Adrenal gland (tissue), 19 donors: ENCODE measurements at places on chromosomes 16 and 17. TPM values are rescaled to one million over a fixed set of nuclear protein-coding genes. Genes with fewer than 3 reads are reported as not detected.
A peak's percentile ranks its signal among the peaks of the same experiment; 100 is the strongest.

GRCh38 chr17:41579484-41580243, 7.0 kb downstream of the KRT14 start:
- peak; percentile 95 for DNase-seq

- no peak for DNase-seq
These were observed 66.2 kb downstream of the TNFRSF13B start for GRCh38 chr17:16905593-16906191.

GRCh38 chr17:784143-784542, 2.0 kb downstream of the MRM3 start:
- DNase-seq = no peak

- DNase-seq = no peak
These were observed 208.0 kb upstream of the TNRC6C start for GRCh38 chr17:77750427-77751043.

DNA sequence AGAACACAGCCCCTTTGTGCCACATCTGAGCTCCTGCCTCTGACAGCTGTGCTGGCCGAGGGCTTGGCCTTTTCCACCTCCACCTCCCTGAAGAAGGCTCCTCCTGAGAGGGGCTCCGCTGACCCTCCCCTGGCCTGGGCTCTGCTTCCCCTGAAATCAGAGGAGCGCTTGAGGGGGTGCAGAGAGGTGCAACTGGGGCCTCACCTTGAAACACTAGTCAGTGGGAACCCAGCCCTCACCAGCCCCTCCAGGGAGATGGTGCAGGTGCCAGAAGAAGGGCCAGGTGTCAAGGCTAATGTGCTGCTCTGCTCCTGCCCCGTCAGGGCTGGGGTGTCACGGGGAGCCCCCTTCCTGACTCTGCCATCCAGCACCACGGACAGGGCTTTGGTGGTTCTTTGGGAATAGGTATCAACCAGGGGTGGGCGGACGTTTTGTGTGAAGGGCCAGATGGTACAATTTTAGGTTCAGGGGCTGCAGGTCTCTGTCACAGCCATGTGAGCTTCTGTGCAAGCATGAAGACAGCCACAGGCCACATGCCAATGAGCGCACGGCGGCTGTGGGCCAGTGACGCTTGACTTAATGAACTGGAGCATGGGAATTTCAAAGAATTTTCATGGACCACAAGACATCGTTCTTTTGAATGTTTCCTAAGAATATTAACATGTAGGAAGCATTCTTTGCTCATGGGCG, 2.1 kb upstream of the ZG16B start:
- DNase-seq = no peak

- DNase-seq = no peak
These were observed 17.2 kb upstream of the TMEM92 start for GRCh38 chr17:50256826-50257618.

DNA sequence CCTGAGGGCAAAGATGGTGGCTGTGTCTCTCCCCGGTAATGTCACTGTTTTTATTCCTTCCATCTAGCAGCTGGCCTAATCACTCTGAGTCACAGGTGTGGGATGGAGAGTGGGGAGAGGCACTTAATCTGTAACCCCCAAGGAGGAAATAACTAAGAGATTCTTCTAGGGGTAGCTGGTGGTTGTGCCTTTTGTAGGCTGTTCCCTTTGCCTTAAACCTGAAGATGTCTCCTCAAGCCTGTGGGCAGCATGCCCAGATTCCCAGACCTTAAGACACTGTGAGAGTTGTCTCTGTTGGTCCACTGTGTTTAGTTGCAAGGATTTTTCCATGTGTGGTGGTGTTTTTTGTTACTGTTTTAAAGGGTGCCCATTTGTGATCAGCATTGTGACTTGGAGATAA, 5.5 kb upstream of the RAPGEFL1 start:
- DNase-seq = no peak

DNA sequence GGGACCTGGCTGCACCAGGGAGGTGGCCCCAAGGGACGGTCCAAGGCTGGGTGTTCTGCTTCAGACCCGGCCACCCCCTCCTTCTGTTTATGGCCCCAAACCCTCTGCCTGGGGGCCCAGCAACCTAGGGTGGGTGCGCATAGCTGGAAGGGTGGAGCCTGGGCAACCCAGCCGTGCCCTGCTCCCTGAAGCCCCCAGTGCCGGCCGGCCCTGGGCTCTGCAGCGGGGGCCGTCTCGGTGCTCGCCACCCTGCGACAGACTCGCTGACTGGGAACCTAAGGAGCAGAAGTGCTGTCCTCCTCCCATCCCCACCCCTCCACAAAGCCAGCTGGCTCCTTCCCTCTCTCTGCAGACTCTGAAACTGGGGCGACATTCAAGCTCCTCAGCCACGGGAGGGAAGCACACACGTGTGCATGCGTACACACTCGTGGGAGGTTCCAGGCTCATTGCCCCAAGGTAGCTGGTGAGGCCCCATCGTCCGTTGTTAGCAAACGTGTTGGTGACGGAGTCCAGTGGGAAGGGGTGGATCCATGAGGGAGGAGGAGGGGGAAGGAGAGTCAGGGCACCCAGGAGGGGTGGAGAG, 43.4 kb downstream of the ENGASE start:
- DNase-seq = no peak

DNA sequence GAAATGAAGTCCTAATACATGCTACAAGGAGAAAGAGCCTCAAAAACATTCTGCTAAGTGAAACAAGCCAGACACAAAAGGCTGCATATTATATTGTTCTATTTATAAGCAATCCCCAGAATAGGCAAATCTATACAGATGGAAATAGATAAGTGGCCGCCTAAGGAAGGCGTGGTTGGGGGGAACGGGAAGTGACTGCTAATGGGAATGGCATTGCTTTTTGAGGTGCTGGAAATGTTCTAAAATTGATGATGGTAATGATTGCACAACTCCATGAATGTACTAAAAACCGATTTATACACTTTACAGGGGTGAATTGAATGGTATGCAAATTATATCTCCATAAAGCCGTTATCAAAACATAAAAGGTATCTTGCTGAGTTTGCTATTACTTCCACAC, 67.7 kb downstream of the GAS7 start:
- no peak for DNase-seq

The KRTAP1-1 gene
- total RNA-seq = not detected

The AHSP gene
- not detected for total RNA-seq

The NOTUM gene
- 0.69 TPM for total RNA-seq
